ENCODE measurements at places on chromosomes 7 and 10. TPM values are rescaled to one million over a fixed set of nuclear protein-coding genes. Genes with fewer than 3 reads are reported as not detected.

Gene STAG3
- 0.22 TPM for total RNA-seq

Gene ZNF786
- 6.4 TPM for total RNA-seq

Gene ZNF467
- 1.6 TPM for total RNA-seq

Gene STEAP1B
- 0.13 TPM for total RNA-seq

Gene NRG3
- total RNA-seq: not detected

Gene HOXA3
- 10.2 TPM for total RNA-seq

Gene IFIT2
- total RNA-seq: 3.3 TPM

Gene SPDYE5
- not detected for total RNA-seq

Gene CD36
- total RNA-seq: 0.07 TPM

Gene NRBF2
- total RNA-seq: 21.0 TPM

Gene PLEKHS1
- total RNA-seq: 0.09 TPM

Gene ITPRID1
- not detected for total RNA-seq

Gene FAM25C
- not detected for total RNA-seq

Gene TRIP6
- 57.2 TPM for total RNA-seq

Gene CALCR
- total RNA-seq: not detected

Gene SNX8
- total RNA-seq: 70.0 TPM

Gene GBF1
- 26.4 TPM for total RNA-seq

Gene CBX3
- 236 TPM for total RNA-seq

Gene XRCC2
- total RNA-seq: 5.4 TPM

Gene GRM3
- total RNA-seq: not detected

Gene SLC18A2
- not detected for total RNA-seq

Gene POU6F2
- total RNA-seq: not detected

Gene BCAP29
- 38.3 TPM for total RNA-seq

Gene EIF4H
- total RNA-seq: 302 TPM

Gene SLC26A5
- not detected for total RNA-seq

Gene ASB10
- not detected for total RNA-seq

Gene MBLAC1
- total RNA-seq: 2.6 TPM

Gene ANKRD30A
- total RNA-seq: 0.52 TPM

Gene ERV3-1
- total RNA-seq: 3.4 TPM

Gene CCDC172
- total RNA-seq: not detected

Gene SPDYE1
- not detected for total RNA-seq

Gene ZCCHC24
- total RNA-seq: 4.6 TPM

Gene AGMO
- 0.72 TPM for total RNA-seq

Gene PKD1L1
- total RNA-seq: 0.15 TPM

Gene LIPN
- total RNA-seq: not detected

Gene PLPP4
- not detected for total RNA-seq

Gene SAMD9
- 6.9 TPM for total RNA-seq

Gene GNGT1
- not detected for total RNA-seq

Gene OR2A1
- total RNA-seq: not detected

Gene NAT16
- 0.10 TPM for total RNA-seq

Gene ZNF33B
- 6.7 TPM for total RNA-seq

Gene CLDN15
- total RNA-seq: 13.1 TPM

Gene GIMAP4
- total RNA-seq: not detected

Gene MYL10
- total RNA-seq: not detected

Gene GIMAP5
- not detected for total RNA-seq

Gene TSPAN33
- total RNA-seq: 6.0 TPM

Gene SPACDR
- 0.68 TPM for total RNA-seq

Gene RINT1
- total RNA-seq: 14.3 TPM

Gene CALML5
- total RNA-seq: not detected

Gene CALN1
- total RNA-seq: not detected

Gene HPS1
- 28.1 TPM for total RNA-seq

Gene RNF133
- not detected for total RNA-seq

Gene C10orf143
- 0.83 TPM for total RNA-seq

Gene IL15RA
- total RNA-seq: 5.0 TPM

Gene TAS2R3
- not detected for total RNA-seq
